ENCODE measurements at places on chromosomes 16 and 17.

DNA sequence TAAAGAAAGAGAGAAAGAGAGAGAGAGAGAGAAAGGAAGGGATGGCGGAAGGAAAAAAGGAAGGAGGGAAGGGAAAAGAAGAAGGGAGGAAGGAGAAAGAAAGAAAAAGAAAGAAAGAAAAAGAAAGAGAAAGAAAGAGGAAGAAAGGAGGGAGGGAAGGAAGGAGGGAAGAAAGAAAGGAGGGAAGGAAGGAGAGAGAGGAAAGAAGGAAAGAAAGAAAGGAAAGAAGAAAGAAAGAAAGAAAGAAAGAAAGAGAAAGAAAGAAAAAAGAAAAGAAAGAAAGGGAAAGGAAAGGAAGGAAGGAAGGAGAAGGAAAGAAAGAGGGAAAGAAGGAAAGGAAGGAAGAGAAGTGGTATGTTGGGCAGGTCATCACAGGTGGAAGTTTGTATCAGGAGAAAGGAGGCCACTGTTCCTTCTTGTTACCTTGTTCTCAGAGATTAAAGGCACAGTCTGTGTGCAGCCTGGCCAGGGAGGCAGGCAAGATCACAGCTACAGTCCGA lies 19.3 kb downstream of the SLC35G3 start:
- DNase-seq: no peak

DNA sequence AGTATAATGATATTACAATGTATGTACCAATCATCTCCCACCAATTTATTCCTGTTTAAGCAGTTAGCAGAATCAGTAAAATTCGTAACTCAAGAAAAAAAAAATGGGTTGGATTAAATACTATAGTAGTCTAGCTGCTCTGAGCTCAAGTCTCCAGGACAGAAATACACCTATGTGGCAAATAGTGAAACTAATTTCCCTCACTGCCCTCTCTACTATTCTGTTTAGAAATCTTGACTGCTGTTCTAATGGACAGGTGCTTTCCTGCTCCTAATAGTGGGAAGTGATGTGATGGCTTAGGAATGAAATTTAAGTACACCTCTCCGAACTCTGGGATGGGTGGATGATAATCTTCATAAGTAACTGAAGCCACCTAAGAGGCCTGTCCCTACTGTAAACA lies 175.7 kb downstream of the KCNJ2 start:
- no peak for DNase-seq

GRCh38 chr16:74936902-74937560 lies 47.9 kb downstream of the WDR59 start:
- DNase-seq: no peak

GRCh38 chr17:4206962-4207361 lies 56.8 kb downstream of the ANKFY1 start:
- DNase-seq: no peak

GRCh38 chr16:23711785-23712184 lies 1.2 kb downstream of the ERN2 start:
- DNase-seq: no peak

DNA sequence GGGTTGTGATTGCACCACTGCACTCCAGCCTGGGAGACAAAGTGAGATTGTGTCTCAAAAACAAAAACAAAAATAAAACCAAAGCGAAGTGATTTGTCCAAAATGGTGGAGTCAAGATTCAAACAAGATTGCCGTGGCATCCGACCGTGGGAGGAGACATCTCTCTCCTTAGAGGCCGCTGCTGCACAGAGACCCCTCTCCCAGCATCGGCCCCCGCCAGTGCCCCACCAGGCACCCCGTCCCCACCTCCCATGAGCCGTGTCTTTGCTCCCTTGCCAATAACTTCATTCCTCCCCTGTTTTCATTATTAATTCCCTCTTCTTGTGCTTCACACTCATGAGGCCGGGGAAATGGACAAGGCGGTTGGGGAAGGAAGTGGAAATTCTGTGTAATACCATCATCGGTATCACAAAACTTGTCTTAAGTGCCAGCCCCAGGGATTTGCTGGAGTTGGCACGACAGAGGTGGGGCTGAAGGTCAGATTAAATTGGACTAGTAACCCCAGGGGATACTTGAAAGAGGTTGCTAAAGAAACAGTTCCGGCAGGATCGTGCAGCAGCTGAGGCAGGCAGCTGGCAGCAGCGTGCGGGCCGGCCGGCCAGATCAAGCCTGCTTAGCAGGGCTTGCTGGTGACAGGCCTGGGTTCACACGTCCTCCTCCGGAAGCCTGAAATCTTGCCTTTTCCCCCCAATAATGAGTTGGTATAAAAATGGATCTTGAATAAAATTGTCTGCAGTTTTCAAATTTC lies 66.8 kb downstream of the RTN4RL1 start:
- DNase-seq: no peak

GRCh38 chr16:57226701-57227621 lies 18.1 kb upstream of the ARL2BP start:
- no peak for DNase-seq

GRCh38 chr17:82959242-82959930 lies 119.6 kb upstream of the ZNF750 start:
- no peak for DNase-seq

DNA sequence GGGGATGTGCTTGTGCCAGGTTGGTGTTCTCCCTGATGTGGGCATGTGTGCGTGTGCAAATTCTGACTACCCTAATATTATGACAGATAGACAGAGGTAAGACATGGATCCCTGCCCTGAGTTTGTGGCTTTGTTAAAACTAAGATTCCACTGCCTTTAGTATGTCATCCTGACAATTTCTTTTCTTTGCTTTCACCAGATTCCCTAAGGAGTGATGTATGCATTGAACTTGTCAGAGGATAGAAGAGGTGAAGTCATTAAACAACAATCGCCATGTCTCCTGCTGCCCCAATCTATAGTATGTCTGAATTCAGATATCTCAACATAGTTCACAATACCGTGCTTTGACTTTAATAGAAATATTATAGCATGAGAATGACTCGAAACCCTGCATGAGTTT lies 137.1 kb upstream of the ELAC2 start:
- no peak for DNase-seq

GRCh38 chr16:10552281-10552680 lies 28.1 kb downstream of the EMP2 start:
- no peak for DNase-seq

GRCh38 chr17:37100231-37100630 lies 151.5 kb downstream of the AATF start:
- DNase-seq: no peak

Measured in SK-N-MC (cell line).